Testis (tissue), 5 donors: ENCODE measurements at places on chromosomes 4 and X. TPM values are rescaled to one million over a fixed set of nuclear protein-coding genes. Genes with fewer than 3 reads are reported as not detected.

GLOD5 gene
- total RNA-seq, result not detected

SLC6A14 gene
- total RNA-seq, result not detected

PNCK gene
- total RNA-seq, result 51.5 TPM

SPANXA2 gene
- total RNA-seq, result 8.3 TPM

SYNPO2 gene
- total RNA-seq, result 44.3 TPM

RAB9B gene
- total RNA-seq, result 2.6 TPM

PNMA3 gene
- 28.2 TPM for total RNA-seq

CLTRN gene
- 1.6 TPM for total RNA-seq

HMX1 gene
- total RNA-seq, result 4.2 TPM

GRCh38 chrX:69556060-69557011, 52.2 kb downstream of the NALF2 start:
- DNase-seq, result peak; percentile 18

GRCh38 chrX:48835524-48836329, at the start of gene PCSK1N:
PCSK1N (minus strand) TSS chrX:48835610; CDS start chrX:48835532, 78 bp downstream.
- DNase-seq, result peak; percentile 19

- no peak for DNase-seq
Observed at GRCh38 chrX:130909469-130910136, 6.6 kb upstream of the ENOX2 start.

DNA sequence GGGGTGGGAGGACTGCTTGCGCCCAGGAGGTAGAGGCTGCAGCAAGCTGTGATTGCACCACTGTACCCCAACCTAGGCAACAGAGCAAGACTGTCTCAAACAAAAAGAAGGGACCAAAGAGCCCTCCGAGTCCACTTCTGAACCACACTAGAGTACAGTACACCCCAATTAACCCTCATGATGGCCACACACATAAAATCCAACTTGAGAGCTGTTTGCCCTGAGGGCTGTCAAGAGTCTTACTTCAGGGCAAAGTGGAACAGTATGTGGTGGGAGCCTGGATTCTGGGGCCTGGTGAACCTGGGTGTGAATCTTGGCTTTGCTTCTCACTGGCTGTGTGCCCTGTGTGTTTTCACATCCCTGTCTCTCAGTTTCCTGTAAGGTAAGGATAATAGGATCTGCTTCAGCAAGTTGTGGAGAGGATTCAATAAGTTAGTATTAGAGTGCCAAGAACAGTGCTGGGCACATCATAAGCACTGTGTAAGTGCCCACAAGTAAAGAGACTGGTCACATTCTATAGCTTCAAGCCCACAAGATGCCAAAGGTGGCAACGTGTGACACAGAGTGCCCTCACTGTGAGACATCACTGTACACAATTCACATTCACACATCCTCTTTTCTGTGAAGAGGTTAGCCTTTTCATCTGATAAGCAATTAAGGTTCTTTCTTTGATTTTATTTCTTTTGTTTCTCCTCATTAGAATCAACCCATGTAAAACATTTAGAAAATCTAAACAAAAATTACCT, 52.1 kb downstream of the LEF1 start:
- DNase-seq, result no peak

- no peak for DNase-seq
Observed at GRCh38 chrX:19179389-19179788, 57.1 kb upstream of the ADGRG2 start.

GRCh38 chrX:136034668-136035067, 49.4 kb downstream of the SLC9A6 start:
- DNase-seq, result no peak

GRCh38 chr4:123807866-123808265, 411.3 kb downstream of the SPRY1 start:
- no peak for DNase-seq

- no peak for DNase-seq
Observed at GRCh38 chr4:168577624-168578023, 80.8 kb downstream of the PALLD start.

DNA sequence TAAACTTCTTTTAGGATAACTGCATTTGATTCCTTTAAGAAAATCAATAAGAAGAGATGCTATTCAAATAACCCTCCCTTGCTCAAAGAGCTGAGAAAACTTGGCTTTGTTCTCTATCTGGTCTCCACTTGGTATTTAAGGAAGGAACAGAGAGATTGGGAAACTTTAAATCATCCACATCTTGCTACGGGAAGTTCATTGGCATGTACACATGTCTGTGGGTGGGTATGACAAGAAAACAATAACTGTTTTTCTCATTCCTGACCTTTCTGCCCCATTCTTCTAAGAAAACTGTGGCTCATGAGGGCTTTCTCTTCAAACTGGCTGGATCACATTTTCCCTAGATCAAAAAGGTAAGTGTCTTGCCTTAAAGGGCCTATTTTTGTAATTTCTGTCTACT, 6.0 kb downstream of the SEL1L3 start:
- no peak for DNase-seq

- DNase-seq, result no peak
Observed at GRCh38 chrX:144918936-144919335, 328.4 kb upstream of the SPANXN1 start.

DNA sequence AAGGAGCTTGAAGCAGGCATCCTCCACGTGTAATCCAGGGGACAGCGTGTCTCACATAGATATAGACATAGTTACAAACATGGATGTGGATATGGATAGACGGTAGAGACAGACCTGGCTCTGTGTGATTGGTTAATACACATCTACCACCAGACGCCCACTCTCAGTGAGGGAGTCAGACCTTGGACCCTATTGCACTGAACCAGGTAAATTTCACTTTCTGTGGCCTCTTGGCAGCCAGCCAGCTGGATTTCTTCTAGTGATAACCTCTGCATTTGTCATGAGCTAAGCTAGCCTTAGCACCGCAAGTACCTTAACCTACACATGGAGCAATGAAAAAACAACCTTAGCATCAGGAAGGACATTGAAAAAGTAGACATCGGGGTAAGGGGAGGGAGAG, 79.2 kb upstream of the ACSL4 start:
- DNase-seq, result no peak

GRCh38 chr4:18630218-18631110, 608.9 kb upstream of the LCORL start:
- DNase-seq, result no peak

GRCh38 chr4:91076147-91076546, 949.0 kb downstream of the CCSER1 start:
- no peak for DNase-seq

- no peak for DNase-seq
Observed at GRCh38 chr4:120431180-120431579, 364.5 kb upstream of the MAD2L1 start.

- no peak for DNase-seq
Observed at GRCh38 chrX:13263560-13264251, 56.1 kb downstream of the ATXN3L start.

DNA sequence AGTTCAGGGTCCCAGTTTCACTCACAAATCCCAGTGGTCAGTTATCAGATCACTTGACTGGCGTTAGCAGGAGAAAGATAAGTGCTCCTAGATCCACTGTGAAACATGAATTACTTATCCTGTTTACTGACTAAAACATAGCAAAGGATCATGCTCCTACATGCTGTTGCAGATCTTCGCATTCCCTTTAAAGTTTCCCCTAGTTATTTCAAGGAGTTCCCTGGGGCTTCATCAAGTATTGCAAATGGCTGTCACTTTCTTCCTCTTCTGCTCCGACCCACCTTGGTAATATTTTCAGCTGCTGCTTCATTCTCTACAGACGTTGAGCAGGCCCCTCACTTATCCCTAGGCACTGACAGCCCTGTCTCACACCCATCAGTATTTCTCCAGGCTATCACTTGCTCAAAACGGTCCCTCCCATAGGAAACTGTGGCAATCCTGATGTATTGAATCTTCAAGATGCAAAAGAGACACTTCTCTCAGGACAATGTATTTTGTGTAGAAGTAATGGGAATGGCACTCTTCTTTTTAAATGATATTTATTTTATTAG, 466.0 kb downstream of the INPP4B start:
- DNase-seq, result no peak

- no peak for DNase-seq
Observed at GRCh38 chr4:1973661-1974060, 35.1 kb downstream of the NELFA start.

- no peak for DNase-seq
Observed at GRCh38 chr4:142815834-142816233, 30.3 kb downstream of the INPP4B start.

- DNase-seq, result no peak
Observed at GRCh38 chrX:51614353-51615012, 4.2 kb downstream of the CENPVL3 start.

DNA sequence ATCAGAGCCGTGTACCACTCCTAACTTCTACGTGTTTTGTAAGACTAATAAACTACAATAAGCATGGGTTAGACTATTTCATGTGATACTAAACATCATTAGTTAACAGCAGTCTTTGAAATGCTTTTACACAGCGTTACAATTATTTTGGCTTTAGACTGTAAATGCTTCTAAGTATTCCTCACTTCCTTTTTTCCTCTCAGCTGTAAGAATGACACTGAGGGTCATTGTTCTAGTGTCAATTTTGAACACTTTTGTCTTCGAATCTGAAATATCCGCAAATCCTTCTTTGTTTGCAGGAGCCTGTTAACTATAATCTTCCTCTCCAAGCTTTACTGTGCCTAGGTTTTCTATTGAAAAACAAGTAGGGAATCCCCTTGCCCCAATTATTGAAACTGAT, 1.5 kb downstream of the ABCE1 start:
- DNase-seq, result no peak

GRCh38 chr4:5812506-5813229, 80.2 kb downstream of the CRMP1 start:
- peak; percentile 19 for DNase-seq

DNA sequence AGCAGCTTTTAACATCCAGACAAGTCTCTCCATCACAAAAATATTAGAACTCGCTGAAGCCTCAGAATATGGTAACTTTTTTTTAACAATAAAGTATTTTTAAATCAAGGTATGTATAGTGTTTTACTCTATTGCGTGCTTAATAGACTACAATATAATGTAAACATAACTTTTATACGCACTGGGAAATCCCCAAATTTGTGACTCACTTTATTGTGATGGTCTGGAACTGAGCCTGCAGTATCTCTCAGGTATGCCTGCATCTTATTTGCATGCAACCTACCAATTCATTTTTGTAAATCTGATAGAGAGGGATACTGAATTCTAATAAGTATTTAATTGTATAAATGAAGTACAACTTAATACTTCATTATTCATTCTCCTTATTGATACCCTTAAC, 823.5 kb downstream of the ADGRL3 start:
- no peak for DNase-seq

DNA sequence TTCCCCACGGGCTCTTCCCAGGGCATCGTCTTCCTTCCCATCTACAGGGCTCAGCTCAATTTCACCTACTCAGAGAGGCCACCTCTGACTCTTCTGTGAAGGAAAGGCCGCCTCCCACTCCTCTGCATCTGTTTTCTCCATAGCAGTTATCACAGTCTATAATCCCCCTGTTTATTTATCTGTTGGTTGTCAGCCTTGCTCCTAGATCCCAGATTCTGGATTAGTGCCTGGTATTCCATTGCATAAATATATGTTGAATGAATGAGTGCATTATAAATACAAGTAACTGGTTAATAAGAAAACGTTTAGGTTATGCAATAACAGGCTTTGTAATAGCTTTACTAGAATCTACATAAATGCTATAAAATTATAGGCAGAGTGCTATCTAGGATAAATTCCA, 52.9 kb downstream of the NSG1 start:
- no peak for DNase-seq

DNA sequence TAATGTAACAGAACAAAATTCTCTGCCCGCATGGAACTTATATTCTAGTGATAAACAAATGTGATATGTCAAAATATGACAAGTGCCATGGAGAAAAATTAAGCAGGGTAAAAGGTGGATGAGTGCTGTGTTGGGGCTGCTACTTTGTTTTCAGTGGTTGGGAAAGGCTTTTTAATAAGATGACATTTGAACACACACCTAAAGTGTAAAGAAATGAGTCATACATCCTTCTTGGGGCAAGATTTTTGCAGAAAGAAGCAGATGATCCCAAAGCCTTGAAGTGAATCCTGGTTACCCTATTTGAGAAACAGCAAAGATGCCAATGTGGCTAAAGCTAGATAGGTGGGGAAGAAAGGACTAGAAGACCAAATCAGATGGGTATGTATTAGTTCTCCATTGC, 564.1 kb downstream of the INPP4B start:
- no peak for DNase-seq
